ENCODE measurements at places on chromosomes 12 and 14.
A peak's percentile ranks its signal among the peaks of the same experiment; 100 is the strongest.

GRCh38 chr14:28762955-28763326 is 3.6 kb upstream of the FOXG1 start:
- no peak for DNase-seq

- DNase-seq, result peak; percentile 24
Observed at GRCh38 chr12:67650388-67651131, 2.0 kb downstream of the DYRK2 start.

GRCh38 chr12:34393086-34393820 is 371.0 kb downstream of the ALG10 start:
- DNase-seq, result no peak

DNA sequence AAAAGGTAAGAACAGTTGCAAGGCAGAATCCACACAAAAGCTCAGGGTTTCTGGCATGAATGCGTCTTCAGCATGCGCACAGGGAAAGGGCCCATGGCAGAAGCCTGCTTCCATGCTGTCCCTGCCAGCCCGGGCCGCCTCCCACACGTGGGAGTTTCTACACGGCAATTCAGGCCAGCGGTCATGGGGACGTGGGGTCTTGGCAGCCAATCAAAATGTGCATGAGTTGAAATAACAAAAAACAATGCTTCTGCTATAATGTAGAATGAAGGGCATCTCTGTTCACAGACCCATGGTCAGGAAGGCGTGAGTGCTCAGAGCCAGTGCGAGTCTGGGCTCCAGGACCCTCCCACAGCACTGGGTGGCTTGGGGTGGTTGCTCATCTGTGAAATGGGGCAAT is 28.6 kb downstream of the AMN start:
- no peak for DNase-seq

- DNase-seq, result no peak
Observed at GRCh38 chr12:59194794-59195193, 274.5 kb upstream of the LRIG3 start.

DNA sequence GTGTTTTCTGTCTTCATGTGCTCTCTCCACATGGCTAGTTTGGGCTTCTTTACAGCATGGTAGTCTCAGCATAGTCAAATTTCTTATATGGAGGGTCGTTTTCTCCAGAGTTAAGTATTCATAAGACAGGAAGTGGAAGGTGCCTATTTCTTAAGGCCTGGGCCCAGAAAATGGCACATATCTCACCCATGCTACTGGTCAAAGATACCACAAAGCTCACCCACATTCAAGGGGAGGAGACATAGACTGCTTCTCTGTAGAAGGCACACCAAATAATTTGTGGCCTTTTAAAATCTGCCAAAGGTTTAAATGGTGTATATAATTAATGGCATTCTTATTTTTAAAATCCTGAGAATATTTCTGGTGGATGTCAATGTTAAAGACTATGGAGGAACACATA is 44.8 kb downstream of the CCDC91 start:
- DNase-seq, result no peak

DNA sequence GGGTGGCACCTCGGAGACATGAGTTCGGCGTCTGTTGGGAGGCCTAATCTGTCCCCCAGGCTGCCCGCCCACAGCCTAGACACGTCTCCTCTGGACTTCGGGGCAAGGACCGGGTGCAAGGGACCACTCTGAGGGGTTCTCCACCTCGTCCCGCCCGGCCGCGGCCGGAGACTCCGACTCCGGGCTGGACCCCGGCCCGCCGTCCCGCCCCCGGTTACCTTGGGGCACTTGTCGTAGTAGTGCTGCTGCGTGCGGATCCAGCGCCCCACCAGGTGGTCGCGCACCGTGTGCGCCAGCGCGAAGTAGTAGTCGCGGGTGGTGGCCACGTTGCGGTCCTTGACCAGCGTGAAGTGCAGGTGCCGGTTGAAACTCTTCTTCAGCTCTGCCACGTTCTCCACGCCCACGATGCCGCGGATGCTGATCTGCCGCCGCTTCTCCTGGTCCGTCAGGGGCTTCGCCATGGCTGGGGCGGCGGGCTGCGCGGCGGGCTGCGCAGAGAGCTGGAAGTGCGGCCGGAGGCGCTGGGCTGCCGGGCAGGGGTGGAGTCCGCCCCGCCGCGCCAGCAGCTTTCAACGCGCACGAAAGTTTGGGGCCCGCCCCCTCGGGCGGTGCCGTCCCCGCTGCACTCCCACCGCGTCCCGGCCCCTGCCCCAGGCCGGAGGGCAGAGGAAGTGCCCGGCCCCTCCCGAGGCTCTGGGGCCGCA is at the start of gene PYGL:
Gene PYGL (minus strand): TSS at position 541 of the 704 bp plus-strand sequence. CDS start 80 bp downstream, at position 461.
- peak; percentile 58 for DNase-seq

DNA sequence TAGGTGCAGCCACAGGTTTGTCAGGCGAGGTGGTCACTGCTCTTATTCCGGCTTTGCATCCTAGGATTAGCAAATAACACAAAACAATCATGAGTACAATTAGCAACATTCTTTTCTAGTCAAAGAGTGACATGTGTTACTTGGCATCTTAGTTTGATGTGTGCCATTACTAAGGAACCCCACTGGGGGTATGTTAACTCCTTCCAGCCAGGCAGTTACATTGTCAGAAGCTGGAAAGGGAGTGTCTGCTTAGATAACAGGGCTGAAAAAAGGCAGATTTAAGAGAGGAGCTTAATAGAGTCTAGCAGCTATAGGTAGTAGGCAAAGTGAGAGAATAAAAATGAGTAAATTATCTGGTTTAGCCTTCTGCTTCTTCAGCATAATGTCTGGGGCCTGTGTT is 30.5 kb upstream of the METAP2 start:
- DNase-seq, result no peak

DNA sequence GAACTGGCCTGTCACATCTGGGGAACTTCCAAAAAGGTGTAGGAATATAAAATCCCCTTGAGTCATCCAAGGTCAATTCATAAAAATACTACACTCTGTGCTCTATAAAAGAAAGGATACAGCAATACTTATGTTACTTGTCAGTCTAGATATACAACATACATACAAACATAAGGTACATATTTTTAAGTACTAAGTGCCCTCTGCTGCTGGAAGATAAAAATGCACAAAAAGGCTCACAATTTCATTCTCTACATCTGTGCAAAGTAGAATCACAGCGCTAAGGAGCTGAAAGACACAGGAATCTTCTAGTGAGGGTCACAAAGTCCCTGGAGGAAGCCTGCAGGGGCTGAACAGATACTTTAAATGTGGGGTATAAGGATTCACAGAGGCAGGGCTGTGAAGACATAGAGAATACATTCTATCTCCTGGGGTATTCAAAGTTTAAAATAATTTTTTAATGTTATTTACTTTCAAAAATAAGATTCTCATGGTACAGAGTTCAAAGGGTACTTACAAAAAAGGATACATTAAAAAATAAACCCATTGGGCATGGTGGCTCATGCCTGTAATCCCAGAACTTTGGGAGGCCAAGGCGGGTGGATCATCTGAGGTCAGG is 10.2 kb upstream of the GOLGA5 start:
- DNase-seq, result peak; percentile 46

DNA sequence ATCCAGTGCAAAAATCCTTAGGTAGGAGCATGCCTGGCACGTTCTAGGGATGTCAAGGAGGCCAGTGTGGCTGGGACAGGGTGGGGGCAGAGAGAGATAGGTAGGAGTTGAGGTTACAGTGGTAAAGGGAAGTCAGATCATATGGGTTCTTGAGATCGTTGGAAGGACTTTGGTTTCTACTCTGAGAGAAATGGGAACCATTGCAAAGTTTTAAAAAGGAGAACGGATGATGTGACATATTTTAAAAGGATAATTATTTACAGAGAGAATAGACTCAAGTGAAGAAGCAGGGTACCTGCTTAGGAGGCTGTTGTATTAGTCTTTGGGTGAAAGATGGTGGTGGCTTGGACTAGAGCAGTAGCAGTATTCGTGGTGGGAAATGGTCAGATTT is 47.6 kb upstream of the ATP2B1 start:
- DNase-seq, result no peak

DNA sequence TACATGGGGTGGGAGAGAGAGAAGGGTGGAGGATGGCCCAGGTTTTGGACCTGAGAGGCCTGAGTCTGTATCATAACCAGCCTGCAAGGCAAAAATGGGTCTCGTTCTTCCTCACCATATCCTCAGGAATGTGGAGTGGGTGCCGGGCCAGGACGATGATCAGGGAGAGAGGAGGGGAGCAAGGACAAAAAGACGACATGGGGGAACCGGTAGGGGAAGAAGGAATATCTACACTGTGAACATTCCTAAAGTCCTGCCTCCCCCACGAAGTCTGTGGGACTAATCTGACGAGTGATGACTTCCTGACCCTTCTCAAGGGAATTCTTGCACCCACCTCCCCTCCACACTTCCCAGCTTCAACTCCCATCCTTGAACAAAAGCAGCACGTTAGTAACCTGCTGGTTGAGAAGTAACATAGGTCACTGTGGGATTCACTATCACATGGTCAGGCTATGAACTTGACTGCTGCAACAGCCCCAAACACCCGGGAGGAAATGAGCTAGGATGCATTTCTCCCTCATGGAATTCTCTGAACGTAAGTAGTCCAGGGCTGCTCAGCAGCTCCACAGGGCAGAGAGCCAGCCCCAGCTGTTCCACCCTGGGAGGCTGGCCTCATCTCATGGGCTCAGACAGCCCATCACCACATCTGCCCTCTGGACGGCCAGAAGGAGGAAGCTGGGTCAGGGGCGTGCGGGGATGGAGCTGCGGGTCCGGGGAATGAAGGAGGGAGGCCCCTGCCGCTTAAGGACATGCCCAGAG is 36.8 kb upstream of the VWF start:
- DNase-seq, result no peak

GRCh38 chr12:106645074-106645421 is 62.2 kb downstream of the RFX4 start:
- no peak for DNase-seq

- DNase-seq, result no peak
Observed at GRCh38 chr14:100896369-100897060, 7.0 kb downstream of the RTL1 start.

DNA sequence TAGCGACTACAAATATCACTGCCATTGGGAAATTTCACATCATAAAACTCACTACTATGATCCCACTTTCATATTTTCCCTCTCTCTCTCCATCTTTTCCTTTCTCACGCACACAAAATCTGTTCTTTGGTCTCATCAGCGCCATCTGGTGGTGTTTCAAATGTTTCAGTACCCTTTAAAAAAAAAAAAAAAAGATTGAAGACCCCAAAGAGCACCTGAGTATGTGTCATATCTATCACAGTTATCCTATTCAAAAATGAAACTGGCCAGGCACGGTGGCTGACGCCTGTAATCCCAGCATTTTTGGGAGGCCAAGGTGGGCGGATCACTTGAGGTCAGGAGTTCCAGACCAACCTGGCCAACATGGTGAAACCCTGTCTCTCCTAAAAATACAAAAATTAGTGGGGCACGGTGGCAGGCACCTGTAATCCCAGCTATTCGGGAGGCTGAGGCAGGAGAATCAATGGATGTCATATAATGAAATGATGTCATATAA is 72.4 kb downstream of the TTC9 start:
- DNase-seq, result peak; percentile 61

GRCh38 chr12:98402091-98402490 is 113.3 kb upstream of the TMPO start:
- no peak for DNase-seq

DNA sequence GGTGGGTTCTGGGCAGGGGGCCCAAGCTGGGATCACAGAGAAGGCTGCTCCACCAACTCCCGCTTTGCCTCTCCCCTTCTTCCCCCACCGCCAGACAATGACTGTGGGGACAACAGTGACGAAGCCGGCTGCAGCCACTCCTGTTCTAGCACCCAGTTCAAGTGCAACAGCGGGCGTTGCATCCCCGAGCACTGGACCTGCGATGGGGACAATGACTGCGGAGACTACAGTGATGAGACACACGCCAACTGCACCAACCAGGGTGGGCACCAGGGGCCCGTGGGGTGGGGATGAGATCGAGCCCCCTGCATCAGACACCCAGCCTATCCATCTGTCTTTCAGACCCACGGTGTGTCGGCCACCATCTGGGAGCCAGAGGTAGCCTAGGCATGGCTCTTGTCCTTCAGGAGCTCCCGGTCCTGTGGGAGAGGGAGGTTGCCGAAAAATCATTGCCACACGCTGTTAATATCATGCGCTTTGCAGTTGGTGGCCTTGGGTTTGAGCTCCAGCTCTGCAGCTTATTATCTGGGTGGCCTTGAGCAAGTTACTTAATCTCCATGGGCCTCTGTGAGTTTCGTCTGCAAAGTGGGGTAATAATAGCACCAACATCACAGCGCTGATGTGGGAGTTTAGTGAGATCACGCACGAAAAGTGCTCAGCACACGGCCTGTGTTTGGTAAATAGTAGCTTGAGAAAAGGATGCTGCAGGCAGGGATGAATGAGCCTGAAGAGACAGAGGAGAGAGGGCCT is 21.8 kb upstream of the LRP1-AS start:
- DNase-seq, result no peak
